ENCODE measurements at places on chromosomes 6 and 20. TPM values are rescaled to one million over a fixed set of nuclear protein-coding genes. Genes with fewer than 3 reads are reported as not detected.

The SYCP2L gene
- total RNA-seq: 0.39 TPM

GRCh38 chr6:53302678-53303360, 45.9 kb downstream of the ELOVL5 start:
- DNase-seq: no peak

GRCh38 chr6:20377623-20378265, 23.9 kb upstream of the E2F3 start:
- no peak for DNase-seq

- no peak for DNase-seq
These were observed 949 bp upstream of the SLC17A3 start for GRCh38 chr6:25874822-25875562.

GRCh38 chr6:28090917-28091586, 10.7 kb downstream of the ZNF165 start:
- no peak for DNase-seq

DNA sequence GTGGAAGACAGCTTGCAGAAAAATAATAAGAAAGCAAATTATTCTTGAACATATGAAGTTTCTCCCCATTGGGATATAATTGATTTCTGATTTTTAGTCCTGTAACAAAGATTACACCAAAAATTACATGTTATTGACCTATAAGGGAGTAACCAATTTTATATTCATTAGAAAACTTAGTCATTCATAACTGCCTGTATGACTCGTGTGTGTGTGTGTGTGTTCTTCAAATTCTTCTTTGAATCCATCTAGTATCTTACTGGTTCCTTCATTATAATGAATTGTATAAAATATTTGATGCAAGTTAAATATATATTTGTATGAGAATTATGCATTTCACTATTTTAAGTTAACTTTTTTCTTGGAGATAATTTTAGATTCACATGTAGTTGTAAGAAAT, 310.4 kb downstream of the HAO1 start:
- DNase-seq: no peak

GRCh38 chr6:91720324-91720723, 1133.5 kb upstream of the MAP3K7 start:
- DNase-seq: no peak

DNA sequence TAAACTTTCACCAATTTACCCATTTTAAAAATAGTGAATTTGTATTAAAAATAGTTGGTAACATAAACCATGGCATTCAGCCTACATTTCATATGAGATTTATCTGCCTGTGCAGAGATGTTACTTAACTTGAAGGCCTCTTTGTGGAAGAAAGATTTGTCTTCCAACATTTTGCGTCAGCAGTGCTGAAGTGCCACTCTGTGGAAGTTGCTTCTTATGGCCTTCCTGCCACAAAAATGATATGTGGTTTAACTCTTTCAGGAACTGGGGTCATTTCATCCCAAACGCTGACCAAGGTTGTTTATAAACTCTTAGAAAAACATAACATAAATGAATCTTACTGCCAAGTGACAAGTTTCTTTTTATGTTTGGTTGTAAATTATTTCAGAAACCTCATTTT, 246.8 kb downstream of the ARID1B start:
- no peak for DNase-seq

- DNase-seq: no peak
These were observed 71.8 kb downstream of the ALDH8A1 start for GRCh38 chr6:134878136-134878535.

GRCh38 chr6:130583268-130583667, 217.5 kb downstream of the TMEM200A start:
- no peak for DNase-seq

DNA sequence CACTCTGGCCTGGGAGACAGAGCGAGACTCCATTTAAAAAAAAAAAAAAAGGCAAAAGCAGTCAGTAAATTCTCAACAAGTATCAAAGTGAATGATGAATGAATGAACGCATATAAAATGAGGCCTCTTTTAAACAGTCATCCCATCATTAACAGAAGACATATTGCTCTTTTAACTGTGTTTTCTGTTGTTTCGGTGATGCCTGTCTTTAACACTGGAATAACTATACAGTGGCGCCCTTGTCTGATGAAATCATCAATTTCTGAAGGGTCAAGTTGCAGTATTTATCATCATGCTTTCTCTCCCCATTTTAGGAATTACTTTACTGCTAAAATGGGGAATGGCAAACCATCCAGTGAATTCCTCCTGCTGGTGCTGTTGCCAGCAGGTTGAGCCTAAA, 45.7 kb upstream of the SNX9 start:
- no peak for DNase-seq

- peak; percentile 52 for DNase-seq
These were observed 87.5 kb downstream of the SYNJ2 start for GRCh38 chr6:158068893-158069799.

DNA sequence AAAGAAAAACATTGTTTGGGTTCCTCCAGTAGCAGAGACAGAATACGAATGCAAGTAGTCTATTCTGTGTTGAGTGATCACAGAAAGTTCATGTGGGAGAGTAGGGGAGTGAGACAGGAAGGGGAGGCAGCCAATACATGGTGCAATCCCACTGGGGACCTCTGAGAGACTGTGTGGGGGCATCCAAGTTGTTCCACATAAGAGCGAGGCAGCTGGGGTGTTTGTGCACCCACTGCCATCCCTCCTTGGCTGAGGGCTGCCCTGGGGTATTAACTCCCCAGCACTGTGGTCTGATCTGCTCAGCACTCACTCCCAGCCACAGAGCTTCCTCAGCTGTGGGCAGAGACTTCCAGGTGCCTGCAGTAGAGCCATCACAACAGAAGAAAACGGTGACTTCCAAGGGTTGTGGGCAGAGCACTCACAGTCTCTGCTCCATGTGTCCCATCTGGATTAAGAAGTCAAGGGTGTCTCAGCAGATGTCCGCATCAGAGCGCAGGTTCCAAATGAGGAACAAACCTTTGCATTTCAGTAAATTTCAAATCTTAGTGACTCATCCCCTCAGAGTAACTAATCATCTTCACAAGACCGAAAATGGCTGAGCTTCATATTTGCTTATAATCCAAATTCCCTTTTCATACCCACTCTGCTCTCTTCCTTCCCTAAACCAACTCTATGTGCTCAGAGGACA, 101.9 kb upstream of the NAA20 start:
- DNase-seq: no peak

The SOX4 gene
- total RNA-seq: 0.89 TPM

- DNase-seq: no peak
These were observed 155.5 kb downstream of the SIM1 start for GRCh38 chr6:100309174-100309573.

The LY6G6C gene
- not detected for total RNA-seq

The FRMD1 gene
- total RNA-seq: not detected

- DNase-seq: no peak
These were observed 89.8 kb downstream of the SCAF8 start for GRCh38 chr6:154822947-154823558.

The UTRN gene
- total RNA-seq: 56.9 TPM

- no peak for DNase-seq
These were observed 40.2 kb downstream of the PDYN start for GRCh38 chr20:1953621-1954020.

GRCh38 chr6:24603241-24603640, 42.8 kb downstream of the KIAA0319 start:
- DNase-seq: no peak

- DNase-seq: no peak
These were observed 73.9 kb downstream of the MDN1 start for GRCh38 chr6:89745716-89746115.

DNA sequence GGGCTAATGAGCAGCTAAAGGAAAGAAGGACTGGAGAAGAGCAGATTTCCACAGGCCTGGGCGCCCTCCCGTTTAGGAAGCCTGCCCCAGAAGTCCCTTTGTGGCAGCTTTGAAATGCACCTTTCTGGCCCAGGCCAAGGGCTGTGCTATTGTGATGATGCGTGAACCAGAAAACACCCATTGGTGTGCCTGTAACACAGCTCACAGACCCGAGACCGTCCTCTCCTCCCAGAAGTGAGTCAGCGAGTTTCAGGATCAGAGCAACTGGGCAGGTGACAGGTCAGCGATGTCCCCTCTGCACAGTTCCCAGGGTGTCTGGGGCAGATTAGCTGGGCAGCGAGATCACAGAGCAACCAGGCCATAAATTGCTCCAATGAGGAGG, 71.9 kb upstream of the SULF2 start:
- no peak for DNase-seq

DNA sequence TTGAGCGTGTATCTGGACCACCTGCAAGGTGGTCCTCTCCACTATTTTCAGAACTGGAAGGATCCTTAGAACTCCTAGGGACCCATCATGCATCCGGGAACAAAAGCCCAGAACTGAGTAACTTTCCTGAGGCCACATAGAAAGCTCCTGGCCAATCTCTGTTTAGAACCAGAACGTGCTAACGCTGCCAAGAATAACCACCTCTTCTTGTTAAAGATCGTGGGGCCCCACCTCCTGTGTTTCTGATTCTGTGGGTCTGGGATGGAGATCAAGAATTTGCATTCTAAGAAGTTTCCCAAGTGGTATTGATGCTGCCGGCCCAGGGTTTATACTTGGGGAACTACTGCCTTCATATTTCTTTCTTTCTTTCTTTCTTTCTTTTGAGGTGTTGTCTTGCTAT, 13.3 kb downstream of the CD40 start:
- DNase-seq: no peak

DNA sequence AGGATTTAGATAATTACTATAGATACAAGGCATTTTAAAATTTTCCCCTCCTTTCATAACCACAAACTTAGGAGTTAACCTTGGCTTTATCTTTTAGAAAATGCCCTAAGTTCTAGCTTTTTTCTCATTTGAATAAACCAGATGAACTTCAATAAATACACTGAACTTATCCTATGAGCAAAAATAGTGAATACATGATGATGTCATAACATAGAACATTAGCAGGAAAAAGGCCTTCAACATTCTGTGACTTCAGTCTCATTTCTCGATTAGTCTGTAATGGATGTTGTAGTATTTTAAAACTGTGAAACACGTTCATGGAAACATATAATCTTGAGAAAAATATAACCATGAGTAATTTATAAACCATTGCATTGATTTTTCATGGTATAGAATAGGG, 550.7 kb downstream of the PKHD1 start:
- DNase-seq: no peak

The OR12D3 gene
- total RNA-seq: not detected

The SLC17A9 gene
- total RNA-seq: 22.0 TPM

GRCh38 chr20:23645575-23645974, 7.8 kb upstream of the CST3 start:
- no peak for DNase-seq

DNA sequence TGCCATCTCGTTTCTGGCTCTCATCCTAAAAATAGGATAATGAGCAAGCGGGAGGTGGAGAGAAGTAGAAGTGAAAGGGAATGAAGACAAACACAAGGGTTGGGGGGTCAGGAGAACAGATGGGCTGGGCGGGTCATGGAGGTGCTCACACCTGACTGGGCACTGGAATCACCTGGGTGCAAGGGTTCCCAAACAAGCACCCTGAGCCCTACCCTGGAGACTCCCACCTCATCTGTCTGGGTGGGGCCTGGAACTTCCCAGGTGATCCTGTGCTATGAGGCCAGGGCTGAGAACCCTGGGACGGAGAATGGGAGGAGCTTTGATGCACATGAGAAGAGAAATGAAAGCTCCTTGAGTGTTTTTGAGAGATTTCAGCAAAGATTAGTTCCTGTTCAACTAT, 223.6 kb downstream of the ANKRD60 start:
- no peak for DNase-seq

- no peak for DNase-seq
These were observed 17.6 kb downstream of the RIMS4 start for GRCh38 chr20:44792796-44793195.

DNA sequence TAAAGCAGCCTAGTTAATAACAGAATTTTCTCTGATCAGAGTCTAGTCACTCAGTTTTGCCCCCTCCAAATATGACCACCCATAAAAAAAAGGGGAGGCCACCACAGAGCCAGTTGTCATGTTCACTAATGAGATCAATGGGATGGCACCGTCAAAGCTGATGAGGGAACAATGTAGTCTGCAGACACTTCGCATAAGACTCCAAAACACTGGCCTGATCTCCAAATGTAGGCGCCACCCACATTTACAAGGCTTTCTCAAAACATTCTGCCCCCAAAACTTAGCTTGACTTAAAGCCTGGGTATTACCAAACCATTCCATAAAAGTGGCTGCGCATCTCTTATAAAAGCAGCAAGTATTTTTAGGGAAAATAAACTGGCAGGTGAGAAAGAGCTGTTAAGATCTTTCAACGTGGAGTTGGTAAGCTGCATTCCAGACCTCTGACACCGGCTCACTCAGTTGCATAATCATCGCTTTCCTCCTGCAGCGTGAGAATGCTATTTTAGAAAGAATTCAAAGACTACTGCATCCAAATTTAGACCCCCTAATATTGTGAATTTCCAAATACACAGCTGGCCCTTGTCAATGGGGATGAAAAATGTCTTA, 59.3 kb downstream of the TBC1D7 start:
- no peak for DNase-seq

- no peak for DNase-seq
These were observed 112.3 kb downstream of the ARID1B start for GRCh38 chr6:156889469-156889868.

GRCh38 chr6:145485288-145485687, 250.0 kb downstream of the EPM2A start:
- DNase-seq: no peak

The CLDN20 gene
- not detected for total RNA-seq

The KCTD20 gene
- total RNA-seq: 54.8 TPM

GRCh38 chr6:156686301-156686994, 90.7 kb upstream of the ARID1B start:
- DNase-seq: peak; percentile 35

The POM121L2 gene
- total RNA-seq: not detected

DNA sequence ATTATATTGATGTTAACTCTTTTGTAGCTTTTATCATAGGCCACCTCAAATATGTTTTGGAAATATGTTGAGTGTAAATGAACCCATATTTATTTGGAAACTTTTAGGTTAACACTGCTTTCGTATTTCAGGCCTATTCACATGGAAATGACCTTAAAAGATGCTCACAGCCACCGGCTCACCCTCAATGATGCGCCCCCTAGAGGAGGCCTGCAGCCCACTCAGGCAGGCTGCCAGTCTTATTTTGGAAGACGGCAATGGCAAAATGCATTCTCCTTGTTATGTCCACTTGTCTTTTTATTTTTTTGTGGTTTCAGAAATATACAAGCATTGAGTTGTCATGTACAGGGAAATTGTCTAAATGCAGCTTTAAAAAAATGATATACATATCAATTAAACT, 869.7 kb downstream of the PHF3 start:
- no peak for DNase-seq

The MCCD1 gene
- not detected for total RNA-seq

The FABP7 gene
- total RNA-seq: not detected

The PGC gene
- not detected for total RNA-seq

- no peak for DNase-seq
These were observed 343.2 kb upstream of the SULF2 start for GRCh38 chr20:48128436-48128835.

The OR2H1 gene
- not detected for total RNA-seq

DNA sequence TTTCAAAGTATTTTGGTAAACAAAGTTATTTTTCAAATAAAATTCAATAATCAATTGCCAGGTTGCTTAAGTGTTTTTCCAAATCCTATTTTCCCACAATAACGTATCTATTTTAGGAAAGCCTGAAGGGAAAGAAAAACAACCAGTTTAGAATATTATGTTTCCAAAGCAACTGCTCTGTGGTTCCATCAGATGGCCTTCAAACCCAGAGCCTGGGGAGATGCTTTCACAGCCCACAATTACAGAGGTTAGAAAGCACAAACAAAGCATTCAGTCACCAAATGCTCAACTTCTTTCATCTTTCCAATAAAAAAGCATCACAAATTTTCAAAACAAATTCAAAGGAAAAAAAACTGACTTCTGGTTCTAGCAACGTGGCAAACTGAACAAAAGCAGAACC, 66.0 kb downstream of the ELOVL5 start:
- no peak for DNase-seq

The RAD21L1 gene
- total RNA-seq: 0.47 TPM

The ZBTB12 gene
- 1.3 TPM for total RNA-seq

Data from activated naive CD4-positive, alpha-beta T cell treated with anti-CD3 and anti-CD28 coated beads, Interleukin-2, amount 50 U/mL, for 72 hours (primary cell).